Fibroblast of gingiva (primary cell): ENCODE measurements at places on chromosomes 12 and 14.
A peak's percentile ranks its signal among the peaks of the same experiment; 100 is the strongest.

DNA sequence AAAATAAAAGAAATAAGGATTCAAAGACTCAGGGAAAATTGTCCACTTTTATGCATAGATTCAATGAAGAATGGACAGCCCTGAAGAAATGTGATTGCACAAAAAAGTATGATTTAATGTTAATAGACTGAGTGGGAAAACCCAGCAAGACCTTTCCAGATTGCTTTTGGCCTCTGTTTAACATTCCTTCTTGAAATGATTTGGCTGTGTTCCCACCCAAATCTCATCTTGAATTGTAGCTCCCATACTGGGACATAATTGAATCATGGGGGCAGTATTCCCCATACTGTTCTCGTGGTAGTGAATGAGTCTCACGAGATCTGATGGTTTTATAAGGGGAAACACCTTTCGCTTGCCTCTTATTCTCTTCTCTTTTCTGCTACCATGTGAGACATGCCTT lies 1316.9 kb upstream of the SEL1L start:
- no peak for DNase-seq

DNA sequence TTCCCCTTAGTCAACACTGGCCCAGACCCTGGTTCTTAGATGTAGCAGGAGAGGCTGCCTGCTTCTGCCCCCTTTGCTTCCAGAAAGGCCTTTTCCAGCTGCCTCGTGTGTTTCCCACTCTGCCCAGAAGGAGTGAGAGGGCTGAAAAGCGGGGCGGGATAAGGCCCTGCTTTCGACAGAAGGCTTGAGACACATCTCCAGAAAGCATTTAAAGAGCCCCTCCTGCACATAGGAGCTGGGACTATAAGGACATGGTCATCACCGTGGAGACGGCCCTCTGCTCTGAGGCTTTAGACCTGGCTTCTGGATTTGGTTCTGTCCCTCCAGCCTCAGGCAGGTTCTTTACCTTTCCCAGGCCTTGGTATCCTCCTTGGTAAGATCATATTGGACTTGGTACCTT lies 11.9 kb downstream of the CALM1 start:
- DNase-seq: no peak

GRCh38 chr12:4562034-4562657 lies at the start of gene DYRK4:
Gene DYRK4, plus strand, starts transcription at chr12:4562208. Its CDS starts 38 bp downstream, at chr12:4562246.
- peak; percentile 73 for DNase-seq

DNA sequence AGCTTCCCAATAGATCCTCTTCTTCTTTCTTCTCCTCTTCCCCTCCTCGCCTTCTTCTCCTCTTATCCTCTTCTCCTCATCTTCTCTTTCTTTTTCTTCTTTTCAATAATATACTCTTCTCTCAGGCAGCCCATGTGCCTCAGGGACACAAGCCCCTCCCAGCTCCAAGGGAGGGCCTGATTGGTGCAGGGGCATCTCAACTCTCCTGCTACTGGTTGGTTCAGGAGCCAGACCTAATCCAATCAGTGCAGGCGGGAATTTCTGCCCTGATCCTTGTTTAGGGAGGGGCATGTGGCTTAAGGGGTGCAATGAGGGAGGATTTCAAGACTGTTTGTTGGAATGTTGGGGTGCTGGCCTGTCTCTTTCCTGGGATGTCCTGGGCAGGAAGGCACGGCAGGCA lies 9.0 kb downstream of the SERPINA12 start:
- no peak for DNase-seq

DNA sequence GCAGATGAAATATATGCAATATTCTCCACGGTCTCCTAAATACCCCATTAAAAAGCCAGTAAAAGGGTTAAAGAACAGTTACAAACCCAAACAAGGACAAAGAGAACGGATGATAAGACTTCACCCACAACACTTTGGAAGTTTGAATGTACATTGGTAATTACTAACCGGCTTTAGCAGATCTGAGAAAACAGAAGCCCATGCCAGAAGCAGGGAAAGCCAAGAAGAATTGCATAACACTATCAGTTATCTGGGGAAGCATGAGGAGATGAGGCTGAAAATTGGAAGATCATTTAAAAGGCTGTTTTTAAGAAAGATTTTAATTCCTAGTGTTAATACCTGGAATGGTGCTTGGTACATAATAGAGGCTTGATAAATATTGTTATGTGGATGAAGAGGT lies 55.6 kb upstream of the MYBPC1 start:
- DNase-seq: no peak

GRCh38 chr12:32502693-32503502 lies 103.5 kb downstream of the FGD4 start:
- DNase-seq: peak; percentile 97

DNA sequence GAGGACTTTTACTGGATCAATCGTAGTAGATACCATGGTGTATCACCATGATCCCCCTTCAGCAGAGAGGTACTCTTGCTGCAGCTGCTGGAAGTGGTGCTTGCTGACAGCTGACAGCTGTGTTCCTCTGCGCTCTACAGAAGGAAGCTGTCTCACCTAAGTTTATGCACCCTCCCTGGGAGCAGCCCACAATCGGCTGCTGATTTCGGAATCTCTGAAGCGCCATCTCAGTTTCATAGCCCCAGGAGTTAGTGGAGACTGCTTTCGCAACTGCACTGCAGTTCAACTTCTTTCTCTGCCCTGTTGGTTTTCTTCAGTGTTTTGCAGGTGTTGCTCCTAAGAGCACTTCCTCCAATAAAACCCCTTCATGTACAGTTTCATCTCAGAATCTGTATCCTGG lies 237.9 kb downstream of the PAWR start:
- DNase-seq: peak; percentile 32

DNA sequence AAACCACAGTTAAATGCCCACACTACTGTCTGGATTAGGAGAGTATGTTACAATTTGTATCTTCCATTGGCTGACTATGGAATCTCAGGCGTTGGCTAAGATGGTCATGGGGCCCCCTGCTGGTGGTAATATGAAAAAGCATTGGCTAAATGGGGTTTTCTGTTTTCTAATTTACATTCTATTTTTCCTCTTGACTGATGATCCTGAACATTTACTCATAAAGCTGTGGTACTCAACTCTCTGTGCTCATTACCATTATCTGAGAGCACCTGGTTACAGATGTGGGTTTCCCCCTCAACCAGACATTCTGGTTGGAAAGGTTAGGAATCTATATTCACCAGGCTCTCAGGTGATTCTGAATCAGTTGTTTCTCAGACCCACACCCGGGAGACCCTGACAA lies 64.8 kb downstream of the WSCD2 start:
- DNase-seq: no peak

DNA sequence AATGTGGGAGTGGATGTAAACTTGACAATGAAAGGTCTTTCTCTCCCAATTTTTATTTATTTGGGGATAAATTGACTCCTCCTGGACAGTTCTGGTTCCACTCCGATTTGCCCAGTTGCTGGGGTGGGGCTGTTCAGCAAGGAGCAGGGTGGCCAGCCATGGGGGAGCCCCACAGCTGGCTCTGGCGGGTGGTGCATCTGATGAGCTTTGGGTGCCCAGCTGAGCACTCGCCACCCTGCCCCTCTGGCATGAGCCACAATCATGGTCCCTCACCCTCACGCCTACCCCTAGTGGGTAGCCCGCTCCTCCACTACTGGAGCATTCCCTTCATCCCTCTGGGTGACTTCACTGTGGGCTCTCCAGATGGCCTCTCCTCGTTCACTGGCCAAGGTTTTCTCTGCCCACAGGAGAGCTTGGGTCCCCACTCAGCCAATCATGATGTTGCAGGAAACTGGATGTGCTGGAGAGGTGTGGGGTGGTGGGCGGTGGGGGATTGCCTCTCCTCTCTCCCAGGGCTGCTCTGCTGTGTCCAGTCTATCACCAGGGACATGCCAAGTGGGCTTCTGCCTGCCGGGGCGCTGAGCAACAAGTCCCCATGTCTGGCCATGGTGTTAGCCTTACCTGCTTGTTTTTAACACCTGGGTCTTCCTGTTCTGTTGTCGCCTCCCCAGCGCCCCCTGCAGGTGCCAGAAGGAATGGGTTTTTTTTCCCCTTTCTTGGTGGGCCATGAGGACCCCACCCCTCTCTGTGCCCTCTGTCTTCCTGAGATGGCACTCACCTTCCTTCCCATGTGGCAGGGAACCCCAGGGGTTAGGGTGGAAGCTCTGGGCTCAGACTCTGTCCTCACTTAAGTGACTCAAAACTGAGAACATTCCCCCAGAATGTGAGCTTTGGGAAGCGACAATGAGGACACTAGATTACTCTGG lies 3.4 kb downstream of the CYP46A1 start:
- DNase-seq: no peak

DNA sequence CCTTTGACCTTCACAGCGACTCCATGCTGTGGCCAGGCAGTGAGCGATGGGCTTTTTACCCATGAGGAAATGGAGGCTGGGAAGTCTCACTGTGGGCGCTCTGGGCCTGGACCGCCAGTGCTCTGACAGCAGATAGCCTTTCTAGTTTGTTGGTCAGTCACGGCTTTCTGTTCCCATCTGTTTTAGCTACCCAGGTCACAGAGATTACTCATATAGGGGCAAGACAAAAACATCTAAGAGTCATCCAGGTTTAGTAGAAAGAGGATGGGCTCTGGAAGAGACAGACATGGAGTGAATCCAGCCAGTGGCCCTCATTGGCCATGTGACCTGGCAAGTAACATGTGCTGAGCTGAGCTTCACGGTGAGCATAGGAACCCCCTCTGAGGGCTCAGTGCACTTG lies 68.6 kb downstream of the MARK3 start:
- DNase-seq: no peak

GRCh38 chr14:88463318-88463717 lies 77.9 kb downstream of the SPATA7 start:
- no peak for DNase-seq

DNA sequence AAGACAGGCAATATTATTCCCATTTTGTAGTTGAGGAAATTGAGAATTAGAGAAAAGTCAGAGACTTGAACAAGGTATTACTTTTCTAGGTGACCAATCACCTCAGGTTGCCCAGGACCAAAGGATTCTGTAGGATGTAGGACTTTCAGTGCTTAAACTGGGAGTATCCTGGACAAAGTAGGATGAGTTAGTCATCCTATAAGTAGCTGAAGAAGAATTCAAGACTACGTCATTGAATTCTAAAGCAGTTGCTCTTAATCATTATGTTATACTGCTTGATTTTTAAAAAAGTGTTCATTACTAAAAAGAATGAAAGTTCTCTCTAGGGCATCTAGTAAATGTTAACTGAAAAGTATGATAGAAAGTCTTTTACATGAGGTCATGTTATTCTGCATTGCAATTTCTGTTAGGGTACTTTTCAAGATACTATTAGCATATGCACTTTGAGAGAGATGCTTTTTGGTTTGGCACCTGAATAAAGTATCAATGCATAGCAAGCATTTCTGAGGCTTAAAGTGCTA lies 101.7 kb downstream of the RTN1 start:
- no peak for DNase-seq

GRCh38 chr14:73759183-73759713 lies 45.1 kb upstream of the PNMA1 start:
- peak; percentile 73 for DNase-seq

DNA sequence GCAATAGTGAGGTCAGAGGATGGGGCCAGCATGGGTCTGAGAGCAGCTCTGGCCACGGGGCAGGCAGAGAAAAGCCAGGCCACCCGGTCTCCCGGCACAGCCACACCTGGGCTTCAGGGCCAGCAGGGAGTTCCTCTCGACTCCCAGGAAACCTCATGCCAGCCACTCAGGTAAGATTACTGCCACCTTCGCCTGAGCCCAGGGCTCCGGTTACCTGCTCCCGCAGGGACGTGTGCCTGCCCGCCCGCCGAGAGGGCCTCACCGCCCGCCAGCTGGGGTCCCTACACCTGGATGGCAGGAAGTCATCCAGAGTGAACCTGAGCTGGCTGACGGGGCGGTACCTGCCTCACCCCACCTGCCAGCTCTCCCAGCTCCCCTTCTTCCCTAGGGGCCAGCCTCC lies 7.3 kb downstream of the JAG2 start:
- DNase-seq: no peak

GRCh38 chr12:6362403-6362802 lies 13.0 kb downstream of the SCNN1A start:
- no peak for DNase-seq

DNA sequence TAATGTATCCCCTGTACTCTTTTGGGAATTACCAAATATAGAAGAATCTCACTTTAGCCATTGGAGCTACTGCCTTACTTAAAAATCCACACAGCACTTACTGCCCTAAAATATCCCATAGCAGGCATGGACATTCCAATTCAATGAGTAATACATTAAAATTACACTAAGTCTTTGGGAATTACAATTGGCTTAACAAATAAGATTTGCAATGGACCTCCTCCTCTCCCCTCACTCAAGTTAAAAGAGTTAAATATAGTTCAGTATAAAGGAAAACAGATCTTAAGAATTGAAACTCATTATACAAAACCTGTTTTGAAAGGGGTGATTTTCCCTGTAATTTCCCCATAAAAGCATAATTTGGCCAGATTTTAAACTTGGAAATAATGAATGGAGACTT lies 477.1 kb downstream of the SLC16A7 start:
- peak; percentile 14 for DNase-seq

GRCh38 chr14:50045039-50045711 lies 71.2 kb downstream of the VCPKMT start:
- peak; percentile 79 for DNase-seq

DNA sequence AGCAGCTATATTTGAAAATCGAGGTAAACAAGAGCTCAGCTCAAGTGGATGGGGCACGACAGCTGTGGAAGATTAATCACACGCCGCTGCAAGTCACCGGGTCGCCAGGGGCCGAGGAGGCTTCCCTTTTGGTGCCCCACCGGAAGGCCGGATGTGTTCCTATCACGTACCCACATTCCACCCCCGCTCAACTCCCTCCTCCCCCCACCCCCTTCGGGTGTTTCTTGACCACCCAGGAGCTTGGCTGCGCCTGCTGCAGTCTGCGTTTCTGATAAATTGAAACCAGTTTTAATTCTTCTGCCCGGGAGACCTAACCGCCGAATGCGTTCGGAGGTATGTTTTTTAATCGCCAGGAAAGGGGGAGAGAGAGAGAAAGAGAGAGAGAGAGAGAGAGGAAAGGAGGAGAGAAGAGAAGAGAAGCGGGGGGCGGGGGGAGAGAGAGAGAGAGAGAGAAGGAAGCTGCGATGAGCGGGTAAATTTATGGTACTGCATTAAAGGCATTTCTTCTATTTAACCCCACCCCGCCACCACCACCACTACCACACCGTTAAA lies 1.8 kb downstream of the SLC8A3 start:
- no peak for DNase-seq

DNA sequence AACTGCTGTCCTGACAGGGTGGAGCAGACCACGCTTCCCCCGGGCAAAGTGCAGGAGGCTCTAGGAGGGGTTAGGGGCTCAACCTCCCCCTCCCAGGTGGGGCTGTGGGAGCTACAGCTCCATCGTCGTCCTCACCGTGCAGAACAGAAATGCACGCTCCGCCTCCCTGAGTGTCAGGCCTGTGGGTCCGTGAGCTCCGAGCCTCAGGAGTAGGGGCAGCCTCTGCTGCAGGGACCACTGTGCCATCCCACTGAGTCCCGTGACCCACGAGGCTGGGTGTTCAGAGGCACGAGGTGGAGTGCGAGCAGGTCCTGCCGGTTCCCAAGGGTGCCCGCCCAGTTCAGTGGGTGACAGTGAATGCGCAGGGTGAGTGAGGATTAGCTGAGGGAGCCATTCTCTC lies 48.6 kb downstream of the CACNA1C start:
- DNase-seq: no peak

DNA sequence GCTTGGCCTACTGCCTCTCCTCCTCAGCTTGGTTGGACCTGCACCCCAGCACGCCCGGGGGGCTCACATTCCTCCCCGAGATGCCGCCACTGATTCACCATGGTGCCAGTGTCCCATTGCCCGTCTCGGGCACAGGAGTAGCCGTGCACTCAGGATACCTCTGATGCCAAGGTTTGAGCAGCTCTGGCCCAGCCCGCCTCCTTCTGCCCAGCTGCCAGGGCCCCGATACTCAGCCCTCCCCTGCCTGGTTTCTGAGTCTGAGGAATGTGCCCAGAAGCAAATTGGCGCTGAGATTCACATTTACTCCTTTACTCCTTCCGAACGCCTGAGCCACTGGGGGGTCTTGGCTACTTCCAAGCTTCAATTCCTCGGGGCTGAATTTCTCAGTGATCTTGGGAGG lies 63.5 kb downstream of the NINJ2 start:
- DNase-seq: no peak
